ENCODE measurements at places on chromosomes 4 and X.

GRCh38 chr4:88037936-88038335, 30.5 kb downstream of the PKD2 start:
- no peak for DNase-seq

GRCh38 chr4:24671849-24672248, 87.5 kb upstream of the DHX15 start:
- DNase-seq, result no peak

DNA sequence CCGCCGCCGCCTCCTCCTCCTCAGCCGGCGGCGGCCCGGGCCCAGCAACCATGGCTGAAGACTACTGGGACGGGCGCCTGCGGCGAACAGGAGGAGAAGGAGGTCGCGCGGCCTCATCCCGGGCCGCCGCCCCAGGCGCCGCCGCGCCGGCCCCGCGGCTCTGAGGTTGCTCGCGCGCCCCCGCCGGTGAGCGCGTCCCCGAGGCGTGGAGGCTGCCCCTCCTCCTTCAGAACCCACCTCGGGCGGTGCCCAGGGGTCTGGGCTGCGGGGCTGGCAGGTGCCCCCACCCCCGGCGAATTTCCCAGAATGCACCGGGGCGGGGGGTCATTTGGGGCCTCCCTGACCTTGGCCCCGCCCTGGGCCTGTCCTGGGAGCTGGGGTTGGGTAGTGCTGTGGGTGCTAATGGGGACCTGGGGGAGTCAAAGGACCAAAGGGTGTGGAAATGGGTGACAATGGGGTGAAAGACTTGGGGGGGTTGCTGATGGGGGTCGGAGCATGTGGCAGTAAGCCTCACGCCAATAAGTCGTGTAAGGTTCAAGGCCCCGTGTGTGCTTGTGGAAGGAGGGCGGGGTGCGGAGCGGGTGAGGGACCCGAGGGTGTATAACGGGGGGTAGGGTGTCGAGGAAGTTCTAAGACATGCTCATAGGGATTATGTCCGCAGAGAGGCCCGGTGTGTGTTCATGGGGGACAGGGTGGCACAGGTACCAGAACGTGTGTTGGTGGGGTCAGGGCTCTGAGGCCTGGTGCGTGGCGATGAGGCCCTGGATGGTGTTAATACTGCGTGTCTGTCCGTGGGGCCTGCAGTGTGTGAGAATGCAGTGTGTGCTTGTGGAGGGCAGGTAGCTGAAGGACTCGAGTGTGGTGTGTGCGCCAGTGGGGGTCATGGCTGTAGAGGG, 687 bp downstream of the CDK16 start:
- no peak for DNase-seq

DNA sequence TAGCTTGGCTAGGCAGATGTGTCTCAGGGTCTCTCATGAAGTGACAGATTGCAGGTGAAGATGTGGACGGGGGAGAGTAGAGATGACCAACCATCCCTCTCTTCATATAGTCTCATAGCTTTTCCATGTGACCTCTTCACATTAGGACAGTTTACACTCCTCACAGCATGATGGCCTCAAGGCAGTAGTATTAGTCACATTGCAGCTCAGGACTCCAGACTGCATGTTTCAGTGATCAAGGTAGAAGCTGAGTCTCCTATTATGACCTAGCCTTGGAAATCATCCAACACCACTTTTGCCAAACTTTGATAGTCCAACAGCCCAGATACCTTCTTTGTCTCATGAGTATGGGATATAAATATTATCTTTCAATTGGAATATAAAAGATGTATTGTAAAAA, 147.7 kb downstream of the GASK1B start:
- DNase-seq, result no peak

DNA sequence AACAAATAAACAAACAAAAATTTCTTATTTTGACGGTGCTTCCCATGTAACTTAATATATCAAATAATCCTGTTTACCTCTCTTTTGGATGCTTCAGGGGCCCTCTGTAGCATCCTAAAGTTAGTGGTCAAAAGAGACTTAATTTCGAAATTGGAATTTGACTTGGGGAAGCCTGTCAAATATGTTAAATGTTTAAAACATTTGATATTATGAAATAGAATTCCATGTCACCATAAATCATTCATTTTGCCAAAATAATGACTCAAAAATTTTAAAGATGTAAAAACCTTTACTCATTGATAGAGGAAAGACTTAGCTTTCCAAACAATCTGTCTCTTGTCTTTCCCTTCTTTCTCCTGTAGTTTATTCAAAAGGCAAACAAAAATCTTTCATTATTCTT, 20.6 kb upstream of the TEX13A start:
- no peak for DNase-seq

DNA sequence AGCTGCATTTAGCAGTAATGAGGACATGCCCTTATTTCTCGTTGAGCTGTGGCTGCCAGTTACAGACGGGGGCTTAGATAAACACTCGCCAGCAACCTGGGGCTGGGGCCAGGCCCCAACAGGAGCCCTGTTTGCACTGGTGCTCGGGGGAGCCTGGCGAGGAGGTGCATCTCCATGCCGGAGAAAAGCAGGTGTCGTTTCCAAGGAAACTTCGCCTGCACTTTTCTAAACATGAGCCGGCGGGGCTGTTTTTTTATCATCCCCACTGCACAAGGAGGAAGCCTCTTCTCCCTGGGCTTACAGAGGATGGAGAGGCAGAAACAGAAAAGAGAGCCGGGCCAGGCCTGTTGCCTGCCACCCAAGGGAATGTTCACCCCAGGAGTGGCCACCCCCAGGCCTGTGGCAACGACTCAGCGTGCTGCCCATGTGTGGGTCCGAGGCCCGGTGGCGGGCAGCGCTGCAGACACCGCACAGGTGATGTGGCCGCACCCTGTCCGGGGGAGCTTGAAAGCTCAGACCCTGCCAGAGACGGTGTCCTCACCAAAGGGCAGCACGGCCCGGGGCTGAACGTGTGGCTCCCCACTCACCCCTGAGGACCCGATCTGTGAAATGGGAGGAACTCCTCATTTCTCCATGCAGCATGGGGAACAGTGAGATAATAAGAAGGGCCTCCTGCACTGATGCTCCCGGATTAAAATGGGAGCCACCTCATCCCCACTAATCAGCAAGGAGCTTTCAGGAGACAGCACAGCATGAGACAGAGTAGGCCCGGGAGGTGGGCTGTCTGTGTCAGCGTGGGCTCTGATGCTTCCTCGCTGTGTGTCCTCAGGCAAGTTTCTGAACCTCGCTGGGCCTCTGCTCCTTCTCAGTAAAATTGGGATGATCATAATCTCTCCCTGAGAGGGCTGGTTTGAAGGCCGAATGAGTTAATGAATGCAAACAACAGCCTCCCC, 33.8 kb upstream of the ADRA2C start:
- DNase-seq, result no peak

Data from NCI-H187 (cell line).